ENCODE measurements at places on chromosomes 4 and X.
A peak's percentile ranks its signal among the peaks of the same experiment; 100 is the strongest.

- peak; percentile 47 for DNase-seq
These were observed 1.4 kb downstream of the ELOVL6 start for GRCh38 chr4:110196871-110197528.

- DNase-seq = peak; percentile 6
These were observed 41.5 kb upstream of the CYP4V2 start for GRCh38 chr4:186149872-186150271.

DNA sequence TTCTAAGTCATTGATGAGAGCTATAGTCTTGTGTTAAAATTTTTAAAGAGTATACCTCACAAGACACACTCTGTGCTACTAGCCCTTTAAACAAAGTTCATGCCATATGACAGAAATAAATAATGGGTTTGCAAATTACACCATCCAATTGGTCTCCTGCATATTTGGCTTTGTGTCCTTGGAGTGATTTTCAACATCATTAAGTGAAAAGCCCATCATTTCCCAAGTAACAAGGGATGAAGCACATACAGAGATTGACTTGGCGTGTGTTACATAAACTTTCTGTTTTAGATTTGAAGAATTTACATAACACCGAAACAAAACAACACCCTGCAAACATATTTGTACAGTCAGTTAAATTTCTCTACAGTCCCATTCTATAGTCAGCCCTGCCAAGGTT, 216.9 kb upstream of the NEIL3 start:
- DNase-seq = no peak

DNA sequence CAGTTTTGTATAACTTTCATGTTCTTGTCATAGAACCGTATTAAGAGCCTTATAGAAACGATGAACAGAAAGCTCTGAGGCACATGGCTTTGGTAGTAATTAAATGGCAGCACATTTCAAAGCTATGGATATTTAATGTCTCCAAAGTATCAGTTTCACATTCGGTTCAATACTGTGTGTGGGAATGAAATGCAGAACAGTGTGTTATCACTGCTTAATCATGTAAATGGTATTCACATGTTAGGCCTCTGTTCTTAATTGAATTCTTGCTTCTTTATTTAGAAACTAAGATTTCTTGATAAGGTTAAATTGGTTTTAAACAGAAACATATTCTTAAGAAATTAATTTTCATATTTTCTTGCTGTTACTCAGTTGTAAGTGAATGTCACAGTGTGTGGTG, 701.0 kb upstream of the PITX2 start:
- no peak for DNase-seq

DNA sequence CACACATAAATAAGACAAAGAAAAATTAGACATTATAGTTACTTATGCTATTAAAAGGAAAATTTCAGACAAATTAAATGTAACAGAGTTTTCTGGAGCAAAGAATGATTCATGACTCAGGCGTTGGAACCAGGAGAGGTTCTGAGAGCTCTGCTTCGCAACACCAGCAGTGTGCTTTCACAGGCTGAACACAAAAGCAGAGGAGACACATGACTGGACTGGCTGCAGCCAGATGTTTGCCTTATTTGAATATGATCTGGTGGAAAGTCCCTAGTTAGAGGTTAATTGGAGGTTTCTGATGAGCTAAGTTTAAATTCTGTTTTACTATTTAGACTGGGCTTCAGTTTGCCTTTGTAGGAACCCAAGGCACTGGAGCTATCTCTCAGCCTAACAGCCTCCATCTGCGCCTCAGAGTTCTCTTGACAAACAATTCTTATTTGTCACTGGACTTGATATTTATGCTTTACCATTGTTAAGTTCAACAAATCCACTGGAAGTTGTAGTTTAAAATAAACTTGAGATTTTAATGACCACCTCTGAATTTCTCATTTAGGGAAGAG, 16.2 kb downstream of the BOD1L1 start:
- DNase-seq = peak; percentile 75

- DNase-seq = no peak
These were observed 432.3 kb downstream of the GALNTL6 start for GRCh38 chr4:172245516-172245915.

- DNase-seq = peak; percentile 54
These were observed 20.6 kb downstream of the ZNF721 start for GRCh38 chr4:478373-478772.

- DNase-seq = peak; percentile 11
These were observed 365.2 kb downstream of the PRDM5 start for GRCh38 chr4:120557372-120557771.

DNA sequence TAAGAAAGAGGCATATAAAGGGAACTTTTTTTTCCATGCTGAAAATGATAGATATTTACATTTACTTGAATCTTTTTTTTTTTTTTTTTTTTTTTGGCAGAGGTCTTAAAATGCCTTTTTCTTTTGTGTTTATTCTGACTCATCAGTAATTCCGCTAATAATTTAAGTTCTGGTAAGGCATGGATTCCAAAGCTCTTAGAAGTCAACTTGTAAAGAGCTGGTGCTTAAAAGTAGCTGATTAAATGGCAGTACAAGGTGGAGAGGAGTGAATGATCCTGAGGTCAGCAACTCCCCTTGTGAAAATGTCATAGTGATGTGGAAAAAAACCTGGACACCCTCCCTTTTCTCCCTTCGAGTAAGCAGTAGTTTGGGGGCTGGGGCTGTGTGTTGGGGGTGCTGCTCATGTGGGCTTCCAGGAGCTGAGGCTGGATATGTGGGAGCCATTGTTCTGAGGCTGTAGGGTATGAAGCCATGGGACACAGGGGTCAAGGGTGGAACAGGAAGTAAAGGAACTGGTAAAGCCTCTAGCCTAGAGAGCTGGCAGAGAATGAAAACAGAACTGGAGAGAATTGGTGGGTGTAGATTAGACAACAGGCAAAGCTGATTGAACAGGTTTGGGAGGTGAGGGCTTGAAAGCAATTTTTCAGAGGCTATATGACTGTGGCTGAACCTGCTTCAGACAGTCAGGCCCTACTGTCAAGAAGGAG, 41.0 kb upstream of the PITX2 start:
- DNase-seq = no peak

DNA sequence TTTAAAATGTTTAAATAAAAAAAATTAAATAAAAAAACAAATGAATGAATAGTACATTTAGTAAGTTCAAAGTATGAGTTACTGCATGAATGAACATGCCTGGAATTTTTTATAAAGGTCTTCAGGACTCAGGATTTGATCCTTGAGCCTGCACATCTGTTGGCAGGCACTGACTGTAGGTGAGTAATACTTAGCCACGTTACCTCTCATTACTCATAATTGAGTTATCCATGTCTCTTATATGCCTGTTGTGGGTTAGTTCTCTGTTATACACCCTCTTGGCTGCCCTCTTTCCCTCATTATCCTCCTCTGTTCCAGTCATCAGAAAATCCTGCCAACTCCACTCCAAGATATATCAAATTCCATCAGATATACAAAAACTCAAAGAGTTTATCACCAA, 276.0 kb downstream of the FBXW7 start:
- DNase-seq = peak; percentile 97

DNA sequence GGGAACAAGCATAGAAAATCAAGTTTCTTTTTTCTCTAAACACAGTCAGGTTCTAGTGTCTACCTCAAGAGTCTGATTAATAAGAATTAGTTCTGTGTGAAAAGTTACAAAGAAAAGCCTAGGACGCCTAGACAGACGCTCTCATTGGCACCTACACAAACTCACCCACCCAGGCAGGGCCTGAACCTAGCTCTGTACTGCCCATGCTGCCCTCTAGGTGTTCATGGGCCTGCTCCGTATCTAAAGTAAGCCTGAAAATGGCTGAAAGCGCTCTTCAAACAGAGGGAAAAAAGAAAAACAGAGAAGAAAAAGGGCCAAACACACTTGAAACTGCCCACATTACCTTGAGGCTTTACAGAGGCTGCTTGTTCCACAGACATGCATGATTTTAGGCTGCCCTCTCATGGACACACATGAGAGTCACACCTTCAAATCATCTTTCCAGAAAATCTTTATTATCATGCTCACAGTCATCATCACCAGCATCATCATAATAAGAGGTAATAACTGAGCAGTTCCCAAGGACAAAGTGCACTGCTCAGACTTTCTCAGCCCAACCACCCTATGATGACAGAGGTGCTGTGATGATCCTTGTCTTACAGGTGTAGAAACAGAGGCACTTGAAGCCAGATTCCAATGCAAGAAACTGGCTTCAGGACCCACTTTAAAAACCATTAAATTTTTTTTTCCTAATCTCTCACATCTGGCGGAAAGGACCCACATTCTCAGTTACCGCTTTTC, 49.6 kb downstream of the MAP7D2 start:
- DNase-seq = peak; percentile 70

DNA sequence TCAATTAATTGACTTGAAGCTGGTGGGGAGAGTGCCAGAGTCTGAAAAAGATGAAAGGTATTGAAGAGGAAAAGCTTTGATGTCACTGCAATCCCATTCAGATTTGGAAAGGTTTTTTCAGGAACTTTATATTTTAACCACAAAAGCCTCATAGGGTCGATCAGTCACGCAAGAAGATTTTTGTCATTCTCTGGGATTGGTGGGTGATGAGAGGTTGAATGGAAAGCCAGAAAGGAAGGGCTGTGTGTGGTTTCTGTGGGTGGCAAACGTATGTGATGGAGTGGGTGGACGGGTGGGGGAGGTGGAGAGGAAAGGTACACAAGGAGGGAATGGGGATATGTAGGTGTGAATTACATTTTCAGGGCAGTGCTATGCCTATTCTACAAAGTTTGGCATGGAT, 173.8 kb upstream of the SCML1 start:
- no peak for DNase-seq

Measured in epithelial cell of esophagus (primary cell).